ENCODE measurements at places on chromosomes 6 and 20. TPM values are rescaled to one million over a fixed set of nuclear protein-coding genes. Genes with fewer than 3 reads are reported as not detected.
A peak's percentile ranks its signal among the peaks of the same experiment; 100 is the strongest.

DNA sequence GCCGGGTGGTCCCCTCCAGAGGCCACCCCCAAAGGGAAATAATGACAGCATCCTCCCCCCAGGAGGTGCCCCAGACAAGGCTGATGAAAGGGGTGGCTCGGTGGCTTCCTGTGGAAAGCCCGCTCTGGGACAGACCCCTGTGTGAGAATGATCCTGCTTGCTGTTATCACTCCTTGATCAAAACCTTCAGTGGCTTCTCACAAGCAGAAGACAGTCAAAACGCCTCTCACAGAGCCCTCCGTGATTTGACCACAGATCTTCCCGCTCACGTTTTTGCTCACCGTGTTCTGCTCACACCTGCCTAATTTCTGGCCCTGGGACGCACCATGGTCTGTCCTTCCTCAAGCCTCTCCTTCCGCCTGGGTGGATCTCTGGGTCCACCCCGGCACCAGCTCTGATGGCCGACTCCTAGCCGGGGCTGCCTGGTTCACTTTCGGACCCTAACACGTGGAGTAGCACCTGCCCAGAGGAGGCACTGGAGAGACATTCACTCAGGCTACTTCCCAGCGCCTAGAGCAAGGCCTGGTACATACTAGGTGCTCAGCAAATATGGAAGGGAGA is 210.4 kb downstream of the ANKRD60 start:
- DNase-seq: no peak

DNA sequence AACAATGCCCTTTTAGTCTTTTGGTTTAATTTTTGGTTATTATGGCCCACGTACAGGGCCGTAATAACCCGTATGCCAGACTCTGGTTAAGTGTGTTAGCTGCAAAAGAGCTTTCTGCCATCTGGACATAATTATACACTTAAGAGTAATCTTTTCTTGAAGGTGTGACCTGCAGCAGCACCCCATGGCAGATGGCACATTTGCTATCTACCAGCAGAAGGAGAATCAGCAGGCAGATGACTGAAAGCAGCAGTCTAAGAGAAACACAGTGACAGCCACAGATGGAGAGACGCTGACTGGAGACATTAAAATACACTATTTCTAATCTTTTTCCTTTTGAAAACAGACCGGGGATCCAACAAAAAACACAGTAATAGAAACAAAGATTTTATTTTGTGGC is 18.7 kb downstream of the ASF1A start:
- no peak for DNase-seq

- peak; percentile 50 for DNase-seq
These were observed 563 bp upstream of the SRSF3 start for GRCh38 chr6:36593569-36594028.

GRCh38 chr6:111978532-111979149 is 75.3 kb upstream of the CCN6 start:
- DNase-seq: no peak

DNA sequence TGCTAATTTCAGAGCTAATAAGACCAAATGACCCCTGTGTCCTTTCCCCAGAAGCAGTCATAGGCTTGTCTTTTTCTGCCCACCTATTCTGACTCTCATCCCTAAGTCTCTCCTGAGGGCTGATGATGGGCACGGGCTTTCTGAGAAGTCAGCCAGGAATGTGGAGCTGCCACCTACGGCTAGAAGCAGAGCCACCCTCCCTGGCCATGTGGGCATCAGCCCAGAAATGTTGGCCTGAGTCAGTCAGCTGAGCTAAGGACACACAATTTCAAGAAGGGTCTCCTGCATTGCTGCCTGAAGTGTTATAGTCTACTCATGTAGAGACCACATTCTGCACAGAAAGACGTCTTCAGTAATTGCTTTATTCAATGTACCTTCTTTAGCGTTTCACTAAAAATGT is 17.1 kb downstream of the MYLIP start:
- no peak for DNase-seq

- DNase-seq: no peak
These were observed 5.1 kb upstream of the TXLNB start for GRCh38 chr6:139296927-139297326.

DNA sequence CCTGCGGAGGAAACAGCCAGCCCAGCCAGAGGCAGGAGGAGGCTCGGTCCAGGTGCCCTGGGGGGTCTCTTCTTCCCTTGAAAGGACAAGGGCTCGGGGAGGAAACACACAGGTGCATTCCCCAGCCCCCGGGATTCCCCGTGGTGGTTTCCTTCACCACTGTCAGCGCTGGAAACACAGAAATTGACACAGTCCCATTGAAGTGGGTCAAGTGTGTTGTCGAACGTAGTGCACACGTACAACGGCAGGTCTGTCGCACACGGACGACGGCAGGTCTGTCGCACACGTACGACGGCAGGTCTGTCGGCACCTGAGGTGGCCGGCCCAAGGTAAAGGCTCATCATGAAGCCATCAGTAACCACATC is 80.9 kb downstream of the DLL1 start:
- DNase-seq: no peak

- no peak for DNase-seq
These were observed 101.4 kb upstream of the BEND6 start for GRCh38 chr6:56853541-56853940.

DNA sequence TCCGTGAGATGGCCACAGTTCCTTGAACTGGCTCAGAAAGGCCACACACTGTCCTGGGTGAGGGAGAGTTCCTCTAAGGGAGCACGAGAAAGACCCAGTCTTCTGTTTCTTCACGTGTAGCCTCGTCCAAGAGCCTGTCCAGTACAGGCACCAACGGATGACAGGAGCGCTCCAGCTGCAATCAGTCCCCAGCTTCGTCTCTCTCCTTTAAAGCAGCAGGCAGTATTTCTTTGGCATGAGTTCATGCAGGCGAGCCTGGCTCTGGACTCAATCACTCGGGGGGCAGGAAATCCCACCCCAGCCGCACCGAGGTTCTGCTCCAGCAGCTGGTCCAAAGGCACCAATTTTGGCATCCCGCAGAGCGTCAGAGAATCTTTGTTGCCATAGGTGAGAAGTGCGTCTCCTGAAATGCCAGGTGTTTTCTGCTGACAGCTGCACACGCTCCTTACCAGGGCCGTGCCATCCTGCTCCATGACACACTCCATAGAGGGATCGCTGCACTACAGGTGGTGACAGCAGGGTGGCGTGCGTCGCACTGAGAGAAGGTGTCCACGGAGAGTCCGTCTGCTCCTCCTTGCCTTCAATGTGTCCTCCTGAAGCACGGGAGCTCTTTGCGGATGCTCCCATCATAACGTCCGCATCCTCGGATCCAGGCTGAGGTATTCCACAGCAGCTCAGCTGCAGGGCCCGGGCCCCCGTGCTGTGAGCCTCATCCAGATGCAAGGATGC is 59.6 kb upstream of the AFDN start:
- no peak for DNase-seq

GRCh38 chr20:24870881-24871280 is 78.2 kb upstream of the CST7 start:
- DNase-seq: no peak

- DNase-seq: peak; percentile 13
These were observed 14.4 kb downstream of the NT5E start for GRCh38 chr6:85464260-85464644.

DNA sequence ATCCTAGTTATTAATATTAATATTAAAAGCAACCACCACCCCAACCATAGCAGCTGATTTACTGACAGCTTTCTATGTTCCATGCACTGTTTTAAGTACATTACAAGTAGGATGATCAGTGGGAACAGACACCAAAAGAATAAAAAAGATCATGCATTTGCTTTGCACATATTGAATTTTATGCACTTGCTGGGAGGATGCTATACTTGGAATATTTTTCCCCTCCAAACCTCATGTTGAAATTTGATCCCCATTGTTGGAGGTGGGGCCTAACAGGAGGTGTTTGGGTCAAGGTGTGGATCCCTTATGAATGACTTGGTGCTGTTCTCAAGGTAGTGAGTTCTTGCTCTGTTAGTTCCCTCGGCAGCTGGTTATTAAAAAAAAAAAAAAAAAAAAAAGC is 178.9 kb upstream of the MYLIP start:
- DNase-seq: no peak

DNA sequence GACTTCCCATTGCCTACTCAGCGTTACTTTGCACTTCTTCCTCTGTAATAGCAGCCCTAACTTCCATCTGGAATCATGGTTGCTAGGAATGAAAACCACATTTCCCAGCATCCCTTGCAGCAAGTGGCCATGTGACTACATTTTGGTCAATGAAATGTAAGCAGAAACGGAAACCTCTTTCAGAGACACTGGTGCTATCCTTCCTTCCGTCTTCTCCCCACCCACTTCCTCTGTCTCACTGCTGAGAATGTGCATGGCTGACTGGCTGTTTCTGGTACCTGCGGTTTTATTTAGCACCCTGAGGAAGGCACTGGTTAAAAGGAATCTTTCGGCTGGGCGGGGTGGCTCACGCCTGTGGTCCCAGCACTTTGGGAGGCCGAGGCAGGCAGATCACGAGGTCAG is 107.4 kb downstream of the SCML4 start:
- no peak for DNase-seq

DNA sequence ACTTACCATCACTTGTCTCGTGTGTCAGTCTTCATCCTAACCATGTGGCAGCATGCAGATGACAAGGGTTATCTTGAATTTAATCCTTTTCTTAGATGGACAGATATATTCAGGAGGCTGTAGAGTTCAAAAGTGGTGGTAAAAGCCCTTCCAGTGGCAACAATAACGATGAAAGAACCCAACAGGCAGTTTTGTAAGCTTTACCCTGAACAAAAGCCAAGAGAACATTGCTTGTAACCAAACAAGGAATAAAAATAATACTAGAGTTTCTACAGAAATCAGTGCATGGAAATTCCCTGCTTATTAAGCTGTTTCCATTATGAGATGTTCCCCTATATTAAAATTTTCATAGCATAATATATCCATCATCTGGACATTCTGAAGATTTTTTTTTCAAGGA is 69.7 kb downstream of the PDE7B start:
- no peak for DNase-seq

- DNase-seq: no peak
These were observed 476.8 kb upstream of the ADGRB3 start for GRCh38 chr6:68158256-68158655.

DNA sequence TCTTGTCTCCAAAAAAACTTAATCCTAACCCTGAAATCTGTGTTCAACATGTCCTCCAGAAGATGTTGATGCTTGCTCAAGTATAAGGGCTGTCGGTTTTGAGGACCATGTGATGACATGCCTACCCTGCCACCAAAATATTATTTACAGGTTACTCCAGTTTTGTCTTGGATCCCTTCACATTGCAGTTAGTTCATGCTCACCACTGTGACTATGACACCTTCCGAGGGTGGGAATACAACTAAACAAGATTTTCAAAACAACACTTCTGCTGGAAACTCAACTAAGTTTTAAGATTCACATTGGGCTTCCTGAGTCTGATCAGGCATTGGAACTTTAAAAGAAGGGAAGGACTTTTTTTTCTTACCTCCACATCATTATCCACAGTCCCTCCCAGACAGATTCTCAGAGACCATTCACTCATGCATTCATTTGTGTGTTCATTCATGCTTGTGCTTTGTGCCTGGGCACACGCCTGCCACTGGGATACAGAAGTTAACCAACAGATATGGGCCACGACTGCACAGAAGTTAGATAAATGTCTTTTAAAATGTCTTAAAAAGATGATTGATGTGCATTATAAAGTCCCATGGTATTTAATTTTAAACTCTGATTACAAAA is 118.7 kb upstream of the GJE1 start:
- no peak for DNase-seq

DNA sequence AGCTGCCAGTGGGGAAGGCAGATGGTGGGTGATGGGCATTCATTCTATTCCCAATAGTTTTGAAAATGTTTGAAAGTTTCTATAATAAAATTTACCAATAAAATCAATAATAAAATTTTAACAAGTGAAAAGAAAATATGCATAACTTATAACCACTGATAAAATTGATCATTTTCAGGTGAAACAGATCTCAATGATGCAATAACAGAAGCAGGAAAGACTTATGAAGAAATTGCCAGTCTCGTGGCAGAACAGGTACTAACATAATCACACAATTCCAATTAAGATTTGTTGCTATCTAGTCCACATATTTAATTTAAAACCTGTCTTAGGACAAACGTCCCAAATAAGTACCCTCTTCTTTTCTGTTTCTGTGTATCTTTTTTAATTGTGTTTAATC is 45.9 kb upstream of the SYNJ2 start:
- no peak for DNase-seq

DNA sequence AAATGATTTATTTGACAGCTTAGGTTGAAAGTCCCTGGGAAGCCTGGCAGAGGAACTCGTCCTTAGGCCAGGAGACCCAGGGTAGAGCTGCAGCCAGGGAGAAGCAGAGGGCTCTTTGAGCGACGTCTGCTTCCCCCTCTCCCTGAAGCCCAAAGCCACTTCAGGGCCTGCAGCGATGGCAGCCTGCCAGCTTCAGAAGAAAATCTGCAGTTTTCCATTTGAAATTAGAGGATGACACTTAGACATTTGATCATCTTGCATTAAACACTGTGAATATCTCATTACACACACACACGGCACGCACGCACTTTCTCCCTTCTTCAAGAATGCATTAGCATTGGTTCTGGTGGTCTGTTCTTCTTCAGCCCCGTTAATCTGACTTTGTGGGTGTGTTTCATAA is 96.5 kb downstream of the PLEKHG1 start:
- DNase-seq: no peak

- no peak for DNase-seq
These were observed 131.6 kb upstream of the NEDD9 start for GRCh38 chr6:11363881-11364576.

GRCh38 chr6:45000833-45001232 is 327.3 kb upstream of the RUNX2 start:
- DNase-seq: no peak

- DNase-seq: no peak
These were observed 55.9 kb downstream of the YTHDF1 start for GRCh38 chr20:63159826-63160640.

GRCh38 chr6:37182736-37183590 is 13.0 kb downstream of the PIM1 start:
- DNase-seq: no peak

DNA sequence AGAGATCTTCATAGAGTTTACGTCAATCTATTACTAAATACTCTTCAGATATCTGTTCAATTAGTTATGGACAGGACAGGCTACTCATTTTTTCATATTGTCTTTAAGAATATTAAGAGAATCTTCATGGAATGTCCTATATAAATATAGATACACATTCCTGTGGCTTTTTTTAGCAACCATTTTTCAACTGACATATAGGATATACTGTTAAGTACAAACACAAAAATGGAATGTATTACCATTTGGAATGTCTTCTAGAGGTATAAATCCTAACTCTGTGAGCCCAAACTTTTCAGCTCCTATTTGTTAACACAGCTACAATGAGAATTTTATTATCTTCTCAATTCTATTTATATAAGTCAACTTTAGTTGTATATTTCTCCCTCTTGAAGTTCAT is 239.6 kb upstream of the DEFB112 start:
- no peak for DNase-seq

RAET1L gene
- total RNA-seq: not detected

FABP7 gene
- total RNA-seq: 1,193 TPM

OR2B6 gene
- not detected for total RNA-seq

FYN gene
- total RNA-seq: 319 TPM

SLC52A3 gene
- under 0.01 TPM for total RNA-seq

CTAGE9 gene
- total RNA-seq: not detected

PARD6B gene
- total RNA-seq: 20.4 TPM

CCM2L gene
- total RNA-seq: 2.9 TPM

CHMP4B gene
- total RNA-seq: 27.7 TPM

SLC17A1 gene
- total RNA-seq: not detected

STX11 gene
- total RNA-seq: under 0.01 TPM

HCRTR2 gene
- 30.6 TPM for total RNA-seq

RAB5IF gene
- total RNA-seq: 26.9 TPM
